ENCODE measurements at places on chromosomes 3 and 15.

DNA sequence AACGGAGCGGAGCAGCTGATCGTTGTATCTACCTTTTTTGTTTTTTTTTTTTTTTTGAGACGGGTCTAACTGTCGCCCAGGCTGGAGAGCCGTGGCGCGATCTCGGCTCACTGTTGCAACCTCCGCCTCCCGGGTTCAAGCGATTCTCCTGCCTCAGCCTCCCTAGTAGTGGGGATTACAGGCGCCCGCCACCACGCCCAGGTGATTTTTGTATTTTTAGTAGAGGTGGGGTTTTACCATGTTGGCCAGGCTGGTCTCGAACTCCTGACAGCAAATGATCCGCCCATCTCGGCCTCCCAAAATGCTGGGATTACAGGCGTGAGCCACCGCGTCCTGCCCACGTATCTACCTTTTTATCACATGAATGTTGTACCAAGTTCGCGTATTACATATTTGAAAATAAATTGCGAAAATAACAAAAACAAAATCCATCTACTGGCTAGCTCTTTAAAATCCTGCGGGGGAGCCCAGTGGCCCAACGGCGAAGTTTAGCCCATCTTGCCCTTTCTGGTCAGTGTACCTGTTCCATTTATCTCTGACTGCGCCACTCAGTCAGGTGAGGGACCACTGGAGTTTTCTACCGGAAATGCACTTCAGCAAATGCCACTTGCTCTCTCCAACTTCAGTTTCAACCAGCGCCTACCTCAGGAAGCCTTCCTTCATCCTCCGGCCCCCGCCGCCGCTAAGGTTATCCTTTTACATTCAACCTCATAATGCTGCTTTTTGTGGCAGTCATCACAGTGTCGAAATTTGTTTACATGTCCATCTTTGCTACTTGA, 1.2 kb upstream of the EIF3J start:
- peak; percentile 3 for DNase-seq

- DNase-seq, result no peak
Measured at GRCh38 chr3:188916934-188917401, 254.8 kb upstream of the TPRG1 start.

DNA sequence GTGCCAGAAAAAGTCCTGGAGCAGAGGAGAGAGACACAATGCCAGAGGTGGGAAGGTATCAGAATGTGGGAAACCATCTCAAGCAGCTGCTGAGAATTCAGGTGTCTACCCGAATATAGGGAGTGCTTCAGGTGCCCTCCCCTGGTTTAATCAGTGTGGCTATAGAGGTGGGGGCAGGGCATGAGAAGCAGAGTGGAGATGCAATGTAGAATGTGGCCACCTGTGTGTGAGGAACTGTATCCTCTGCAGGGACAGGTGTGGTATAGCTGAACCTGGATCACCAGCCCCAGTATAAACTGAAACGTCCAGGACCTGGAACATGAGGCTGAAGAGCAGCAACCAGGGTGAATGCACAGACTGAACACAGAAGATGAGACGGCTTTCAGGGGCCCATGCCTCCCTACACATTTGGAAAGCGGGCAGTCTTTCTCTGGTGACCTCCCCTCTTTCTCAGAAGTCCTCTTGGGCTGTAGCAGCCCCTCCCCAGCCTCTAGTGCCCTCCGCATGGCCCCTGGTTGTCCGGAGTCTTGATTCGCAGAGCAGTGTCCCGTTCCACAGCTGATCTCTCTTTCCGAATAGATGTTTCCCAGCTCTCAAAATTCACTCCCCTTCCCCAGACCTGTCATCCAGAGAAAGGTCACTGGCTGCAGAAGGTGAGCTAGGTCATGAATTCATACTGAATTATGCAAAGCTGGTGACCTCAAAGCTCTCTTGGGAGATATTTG, 103.1 kb downstream of the ABHD5 start:
- DNase-seq, result no peak

DNA sequence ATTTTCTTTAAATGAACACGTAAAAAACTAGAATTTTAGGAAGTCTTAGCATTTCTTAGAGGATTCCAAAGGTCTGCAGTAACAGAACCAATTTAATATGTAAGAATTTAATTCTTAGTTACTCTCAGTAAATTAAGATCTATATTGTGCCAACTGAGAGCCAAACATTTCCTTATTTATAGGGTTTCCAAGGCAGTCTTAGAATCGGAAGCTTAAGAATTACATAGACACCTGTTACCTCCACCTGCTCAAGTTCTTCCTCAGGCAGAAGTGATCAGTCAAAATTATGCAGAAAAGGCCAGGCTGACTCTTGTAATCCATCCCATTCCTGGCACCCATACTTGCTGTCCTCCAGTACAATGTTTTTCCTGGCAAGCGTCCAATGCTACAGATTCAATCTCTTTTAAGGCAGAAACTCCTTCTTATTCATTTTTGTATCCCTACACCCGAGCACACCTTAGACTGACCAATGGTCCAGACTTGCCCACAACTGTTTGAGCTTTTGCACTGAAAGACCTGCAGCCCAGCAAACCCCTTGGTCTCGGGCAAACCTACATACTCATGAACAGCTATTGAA, 64.3 kb downstream of the NCEH1 start:
- DNase-seq, result no peak

DNA sequence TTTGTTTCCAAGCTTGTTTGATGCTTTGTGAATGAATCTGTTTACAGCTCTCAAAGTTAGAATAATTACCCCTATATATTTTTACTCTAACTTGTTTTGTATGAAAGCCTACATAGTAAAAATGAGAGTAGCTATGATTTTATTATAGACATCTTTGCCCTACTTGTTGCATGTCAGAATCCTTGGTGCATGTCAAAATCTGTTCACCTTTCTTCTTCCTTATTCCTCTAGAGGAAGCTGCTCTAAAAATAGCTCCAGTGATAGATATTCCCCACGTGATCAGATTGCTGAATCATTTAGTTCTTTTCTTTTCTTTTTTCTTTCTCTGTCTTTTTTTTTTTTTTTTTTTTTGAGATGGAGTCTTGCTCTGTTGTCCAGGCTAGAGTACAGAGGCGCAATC, 39.8 kb downstream of the LRRC49 start:
- no peak for DNase-seq

DNA sequence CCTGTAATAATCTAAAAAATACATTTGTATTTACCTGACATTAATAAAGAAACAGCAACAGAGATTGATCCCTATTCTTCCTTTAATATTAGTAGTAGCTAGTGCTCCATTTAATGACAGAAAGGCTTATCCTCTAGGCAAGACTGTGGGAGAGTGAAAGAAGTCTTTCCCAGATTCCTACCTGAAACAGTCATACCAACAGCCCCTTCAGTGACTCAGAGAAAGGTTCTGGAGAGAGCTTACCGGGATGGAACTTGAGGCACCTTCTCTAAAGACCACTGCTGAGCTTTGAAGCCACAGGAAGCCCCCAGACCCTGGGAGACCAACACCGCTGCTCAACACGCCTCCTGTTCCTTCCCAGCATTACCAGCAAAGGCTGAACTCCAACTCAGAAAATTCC, 66.9 kb upstream of the FGF12 start:
- no peak for DNase-seq

DNA sequence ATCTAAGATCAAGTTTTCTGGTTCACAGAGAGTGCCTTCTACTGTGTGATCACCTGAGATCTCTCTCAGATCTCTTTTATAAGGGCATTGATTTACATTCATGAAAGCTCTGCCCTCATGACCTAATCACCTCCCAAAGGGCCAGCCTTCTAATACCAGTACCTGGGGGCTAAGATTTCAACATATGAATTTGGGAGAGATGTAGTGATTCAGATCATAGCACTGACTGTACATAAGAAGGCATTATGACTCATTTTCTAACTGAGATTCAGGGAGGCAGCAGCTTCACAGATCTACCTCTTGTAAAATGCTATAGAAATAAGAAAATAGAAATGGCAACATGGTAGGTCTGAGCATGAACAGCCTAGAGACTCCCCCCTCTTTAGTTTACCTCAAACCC, 39.6 kb downstream of the VGLL3 start:
- DNase-seq, result no peak

- no peak for DNase-seq
Measured at GRCh38 chr15:80563372-80563997, 131.6 kb upstream of the ABHD17C start.

DNA sequence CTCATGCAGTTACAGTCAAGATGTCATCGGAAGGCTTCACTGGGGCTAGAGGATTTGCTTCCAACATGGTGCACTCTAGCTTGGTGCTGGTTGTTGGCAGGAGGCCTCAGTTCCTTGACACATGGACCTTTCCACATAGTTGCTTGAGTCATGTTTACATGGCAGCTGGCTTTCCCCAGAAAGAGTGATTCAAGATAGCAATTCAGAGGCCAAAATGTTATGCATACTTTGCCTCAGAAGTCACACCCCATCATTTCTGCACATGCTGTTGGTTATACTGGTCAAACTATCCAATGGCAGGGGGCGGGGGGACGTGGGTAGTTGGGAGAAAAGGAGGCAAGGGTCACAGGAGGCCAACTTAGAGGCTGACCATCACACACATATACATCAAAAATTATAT, 58.7 kb downstream of the FOXB1 start:
- DNase-seq, result no peak

DNA sequence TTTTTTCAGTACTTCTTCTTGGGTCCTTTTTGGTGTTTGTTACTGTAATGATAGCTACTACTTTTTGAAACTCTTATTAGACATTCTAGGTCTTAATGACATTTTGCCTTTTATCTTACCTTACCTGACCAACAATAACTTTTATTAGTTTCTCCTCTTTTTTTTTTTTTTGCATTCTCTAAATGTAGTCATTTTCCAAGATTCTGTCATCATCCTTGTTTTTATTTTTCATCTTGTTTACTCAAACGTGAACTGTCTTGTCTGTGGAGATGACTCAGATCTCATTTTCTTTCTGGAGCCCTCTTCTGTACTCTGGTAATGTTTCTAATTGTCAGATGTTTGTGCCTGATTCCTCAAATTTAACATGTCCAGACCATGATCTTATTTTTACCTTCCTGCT, 2.9 kb downstream of the ABHD5 start:
- no peak for DNase-seq

DNA sequence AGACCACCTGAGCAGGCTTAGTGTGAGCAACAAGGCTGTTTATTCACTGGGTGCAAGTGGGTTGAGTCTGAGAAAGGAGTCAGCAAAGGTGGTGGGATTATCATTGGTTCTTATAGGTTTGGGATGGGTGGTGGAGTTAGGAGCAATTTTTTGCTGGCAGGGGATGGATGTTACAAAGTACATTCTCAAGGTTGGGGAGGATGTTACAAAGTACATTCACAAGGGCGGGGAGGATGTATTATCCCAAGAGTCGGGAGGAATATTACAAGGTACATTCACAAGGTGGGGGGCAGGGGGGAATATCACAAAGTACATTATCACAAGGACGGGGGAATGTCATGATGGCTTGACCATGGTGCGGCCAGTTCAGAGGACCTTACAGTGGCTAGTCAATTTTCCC, 32.9 kb upstream of the OSBPL11 start:
- DNase-seq, result no peak

DNA sequence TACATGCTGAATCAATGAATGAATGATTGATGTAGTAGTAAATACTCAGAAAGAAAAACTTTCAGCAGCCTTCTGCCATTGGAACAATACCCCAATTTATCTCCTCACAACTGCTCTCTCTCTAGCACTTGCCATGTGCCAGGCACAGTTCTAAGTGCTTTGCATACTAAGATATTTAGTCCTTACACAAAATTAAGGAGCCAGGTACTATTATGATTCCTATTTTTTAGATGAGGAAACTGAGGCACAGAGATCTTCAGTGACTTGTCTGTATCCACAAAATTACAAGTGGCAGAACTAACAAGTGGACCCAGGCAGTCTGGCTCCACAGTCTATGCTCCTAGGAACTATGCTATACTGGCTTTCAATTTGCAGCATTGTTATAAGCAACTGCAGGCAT, 279.2 kb downstream of the LSAMP start:
- DNase-seq, result no peak

- DNase-seq, result no peak
Measured at GRCh38 chr15:66961407-66961884, 104.0 kb upstream of the SMAD3 start.

DNA sequence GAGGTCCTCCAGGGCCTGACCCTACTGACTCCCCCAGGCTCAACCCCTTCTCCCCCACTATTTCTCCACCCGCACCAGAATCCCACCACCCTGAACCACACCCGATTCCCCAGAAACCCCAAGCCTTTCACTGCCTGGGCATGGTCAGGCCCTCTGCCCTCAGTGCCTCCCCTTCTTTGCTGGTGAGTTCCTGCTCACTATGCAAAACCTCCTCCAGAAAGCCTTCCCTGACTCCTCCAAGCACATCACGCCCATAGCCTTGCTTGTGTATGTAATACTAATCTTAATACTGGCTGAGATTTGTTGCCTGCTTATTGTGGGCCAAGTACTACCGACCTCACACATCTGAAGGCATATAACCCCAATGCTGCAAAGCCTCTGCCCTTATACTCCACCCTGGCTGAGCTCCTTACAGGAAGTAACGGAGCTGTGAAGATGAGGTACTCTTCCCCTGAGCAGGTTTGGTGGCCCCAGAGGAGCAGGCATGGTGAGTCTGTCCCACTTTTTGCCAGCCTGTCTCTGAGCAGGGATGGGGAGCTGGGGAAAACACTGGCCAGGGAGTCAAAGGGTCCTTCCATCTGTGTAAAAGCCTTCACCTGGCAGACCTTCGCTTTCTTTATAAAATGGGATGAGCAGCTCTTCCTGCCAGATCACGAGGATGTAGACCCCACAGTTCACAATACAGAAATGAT, 9.5 kb downstream of the RAB6B start:
- no peak for DNase-seq

- no peak for DNase-seq
Measured at GRCh38 chr15:94186770-94187331, 44.5 kb upstream of the MCTP2 start.

- no peak for DNase-seq
Measured at GRCh38 chr3:159886050-159886449, 102.6 kb upstream of the IL12A start.

DNA sequence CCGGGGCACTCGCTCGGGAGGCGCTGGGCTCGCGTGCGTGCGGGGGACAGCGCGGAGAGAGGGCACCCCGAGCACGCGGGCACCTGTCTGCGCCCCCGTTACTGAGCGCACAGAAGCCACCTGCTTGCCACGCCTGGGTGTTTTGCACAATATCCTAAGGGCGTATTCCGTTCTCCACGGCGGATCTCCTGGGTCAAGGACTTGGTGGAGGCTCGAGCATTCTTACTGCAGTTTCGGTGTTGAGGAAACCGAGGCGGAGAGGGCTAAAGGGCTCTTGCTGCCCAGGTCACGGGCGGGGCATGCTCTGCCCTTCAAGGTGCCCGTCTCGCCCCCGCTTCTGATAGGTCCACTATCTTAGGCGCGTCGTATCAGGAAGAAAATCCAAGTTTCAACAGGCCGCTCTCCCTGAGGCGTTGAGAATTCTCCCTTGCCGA, 526 bp downstream of the GPD1L start:
- DNase-seq, result no peak

Data from activated naive CD4-positive, alpha-beta T cell (primary cell).